ENCODE measurements at places on chromosomes 6 and 20. TPM values are rescaled to one million over a fixed set of nuclear protein-coding genes. Genes with fewer than 3 reads are reported as not detected.

- DNase-seq, result no peak
Observed at GRCh38 chr6:62775427-62776022, 435.7 kb upstream of the FKBP1C start.

MYB gene
- 0.16 TPM for total RNA-seq

DNA sequence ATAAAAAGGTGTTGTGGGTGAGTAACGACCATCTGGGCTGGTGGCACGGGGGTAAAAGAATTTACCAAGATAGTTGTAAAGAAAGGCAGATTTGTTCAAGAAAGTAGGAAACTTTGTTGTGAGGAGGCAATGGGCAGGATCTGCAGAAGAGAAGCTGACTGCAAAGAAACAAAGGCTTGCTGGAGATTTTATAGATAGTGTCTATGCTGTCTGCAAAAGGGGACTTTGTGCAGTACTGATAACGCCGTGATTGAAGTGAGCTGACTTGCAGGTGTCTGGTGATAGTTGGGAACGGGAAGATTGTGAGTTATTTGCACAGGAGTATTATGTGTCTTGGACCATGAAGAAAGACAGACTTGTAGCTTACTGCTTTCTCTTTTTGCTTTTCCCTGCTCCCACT, 36.8 kb upstream of the GSTA3 start:
- no peak for DNase-seq

EYS gene
- total RNA-seq, result not detected

DNA sequence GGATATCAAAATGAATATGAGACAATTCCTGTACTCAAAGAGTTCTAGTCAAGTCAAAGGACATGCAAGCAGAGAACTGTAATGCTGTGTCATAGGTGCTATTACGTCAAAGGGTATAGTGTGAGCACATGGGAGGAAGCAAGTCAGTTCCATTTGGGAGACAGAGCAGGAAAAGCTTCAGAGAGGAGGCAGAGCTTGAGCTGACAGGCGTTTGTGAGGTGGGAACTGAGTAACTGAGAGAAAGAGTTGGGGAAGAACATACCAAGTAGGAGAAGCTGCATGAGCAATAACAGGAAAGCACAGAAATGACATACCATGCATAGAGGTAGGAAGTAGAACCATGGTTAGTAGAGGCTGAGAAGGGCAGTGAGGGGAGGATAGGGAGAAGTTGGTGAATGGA, 15.2 kb upstream of the SSR1 start:
- DNase-seq, result no peak

GRCh38 chr20:61558726-61559125, 306.7 kb downstream of the CDH4 start:
- no peak for DNase-seq
